WTC11 (cell line): ENCODE measurements at places on chromosomes 13 and 19.
A peak's percentile ranks its signal among the peaks of the same experiment; 100 is the strongest.

GRCh38 chr13:75788481-75788981 lies 152.4 kb downstream of the LMO7 start:
- no peak for DNase-seq

DNA sequence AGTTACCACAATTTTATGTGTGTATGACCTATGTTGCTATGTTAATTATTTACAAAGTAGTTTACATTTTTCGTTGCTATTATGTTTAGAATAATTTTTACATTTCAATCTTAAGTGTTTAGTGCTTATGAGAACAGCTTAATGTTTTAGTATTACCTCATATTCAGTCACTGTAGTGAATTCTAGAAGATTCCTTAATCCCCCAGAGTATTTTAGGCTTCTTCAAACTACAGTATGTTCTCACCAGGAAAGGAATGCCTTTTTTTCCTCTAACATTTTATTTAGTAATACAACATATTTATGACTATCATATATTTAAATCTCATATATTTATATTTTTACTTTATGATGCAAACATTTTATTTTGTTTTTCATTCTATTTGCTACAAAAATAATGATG lies 612.1 kb upstream of the KLHL1 start:
- no peak for DNase-seq

- no peak for DNase-seq
These were observed 14.1 kb upstream of the C19orf33 start for GRCh38 chr19:38289955-38290354.

GRCh38 chr19:48069435-48069834 lies 25.6 kb upstream of the CABP5 start:
- DNase-seq: peak; percentile 17

GRCh38 chr13:45298206-45298505 lies 42.8 kb downstream of the TPT1 start:
- no peak for DNase-seq

GRCh38 chr13:45365558-45365885 lies 24.5 kb upstream of the TPT1 start:
- no peak for DNase-seq

GRCh38 chr19:50205681-50206138 lies 2.3 kb downstream of the MYH14 start:
- peak; percentile 36 for DNase-seq

GRCh38 chr13:49409008-49409407 lies 34.9 kb downstream of the CAB39L start:
- no peak for DNase-seq

DNA sequence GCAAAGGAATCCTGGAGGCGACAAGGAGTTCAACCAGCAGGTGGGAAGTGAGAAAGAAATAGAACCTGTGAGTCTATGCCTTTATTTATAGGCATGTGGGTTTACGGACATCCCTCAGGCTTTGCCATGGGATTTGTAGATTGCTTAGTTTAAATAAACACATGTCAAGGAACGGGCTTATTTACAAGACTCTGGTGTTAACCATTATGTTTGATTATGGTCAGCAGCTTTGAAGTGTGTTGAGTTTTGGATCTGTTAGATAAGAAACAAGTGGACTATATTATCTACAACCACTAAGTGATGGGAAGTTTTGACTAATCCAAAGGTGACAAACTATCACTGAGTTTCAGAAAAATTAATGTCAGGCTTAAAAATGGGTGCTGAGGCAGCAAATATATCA lies 143.2 kb downstream of the SLITRK5 start:
- DNase-seq: no peak

GRCh38 chr19:18308051-18308947 lies 14.6 kb downstream of the LSM4 start:
- no peak for DNase-seq

DNA sequence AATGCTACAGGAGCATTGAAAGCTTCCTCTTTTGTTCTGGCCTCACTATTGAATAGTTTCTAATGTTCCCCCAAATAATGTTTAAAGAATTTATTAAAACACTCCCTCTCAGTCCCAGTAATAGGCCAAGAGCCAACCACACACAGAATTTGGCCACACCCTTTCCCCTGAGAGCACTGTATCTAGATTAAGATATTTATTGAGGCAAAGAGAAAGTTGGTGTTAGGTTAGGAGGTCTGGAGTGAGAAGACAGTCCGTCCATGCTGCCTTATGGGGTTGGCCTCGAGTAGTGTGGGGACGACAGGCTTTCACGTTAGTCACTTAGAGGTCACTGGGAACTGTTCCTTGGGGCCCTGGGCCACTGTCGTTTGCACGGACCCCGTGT lies 122.9 kb upstream of the RNF113B start:
- DNase-seq: no peak

- DNase-seq: peak; percentile 97
These were observed 10.7 kb downstream of the SPACA6 start for GRCh38 chr19:51703575-51704515.

GRCh38 chr19:54725321-54725720 lies 1.1 kb downstream of the KIR3DL3 start:
- DNase-seq: no peak

DNA sequence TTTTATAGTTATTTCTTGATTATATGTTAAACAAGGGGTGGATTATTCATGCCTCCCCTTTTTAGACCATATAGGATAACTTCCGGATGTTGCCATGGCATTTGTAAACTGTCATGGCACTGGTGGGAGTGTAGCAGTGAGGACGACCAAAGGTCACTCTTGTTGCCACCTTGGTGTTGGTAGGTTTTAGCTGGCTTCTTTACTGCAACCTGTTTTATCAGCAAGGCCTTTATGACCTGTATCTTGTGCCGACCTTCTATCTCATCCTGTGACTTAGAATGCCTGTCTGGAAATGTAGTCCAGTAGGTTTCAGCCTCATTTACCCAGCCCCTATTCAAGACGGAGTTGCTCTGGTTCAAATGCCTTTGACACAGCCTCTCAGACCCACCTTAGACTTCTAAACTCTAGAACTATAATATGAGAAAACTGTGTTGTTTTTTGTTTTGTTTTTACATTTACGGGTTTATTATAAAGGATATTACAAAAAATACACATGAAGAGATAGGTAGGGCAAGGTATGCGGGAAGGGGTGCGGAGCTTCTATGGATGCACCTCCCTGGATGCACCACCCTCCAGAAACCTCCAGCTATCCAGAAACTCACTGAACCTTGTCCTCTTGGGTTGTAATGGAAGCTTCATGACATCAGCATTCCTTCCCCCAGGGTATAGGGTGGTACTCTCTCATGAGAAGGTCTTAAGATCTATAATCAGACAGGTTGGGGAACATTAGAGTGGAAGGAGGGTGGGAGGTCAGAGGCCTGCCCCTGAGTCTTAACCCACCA lies 15.8 kb upstream of the SPRYD7 start:
- no peak for DNase-seq

GRCh38 chr13:36132376-36132775 lies 1.2 kb upstream of the DCLK1 start:
- no peak for DNase-seq

GRCh38 chr19:3477506-3477905 lies 2.8 kb downstream of the SMIM24 start:
- no peak for DNase-seq

DNA sequence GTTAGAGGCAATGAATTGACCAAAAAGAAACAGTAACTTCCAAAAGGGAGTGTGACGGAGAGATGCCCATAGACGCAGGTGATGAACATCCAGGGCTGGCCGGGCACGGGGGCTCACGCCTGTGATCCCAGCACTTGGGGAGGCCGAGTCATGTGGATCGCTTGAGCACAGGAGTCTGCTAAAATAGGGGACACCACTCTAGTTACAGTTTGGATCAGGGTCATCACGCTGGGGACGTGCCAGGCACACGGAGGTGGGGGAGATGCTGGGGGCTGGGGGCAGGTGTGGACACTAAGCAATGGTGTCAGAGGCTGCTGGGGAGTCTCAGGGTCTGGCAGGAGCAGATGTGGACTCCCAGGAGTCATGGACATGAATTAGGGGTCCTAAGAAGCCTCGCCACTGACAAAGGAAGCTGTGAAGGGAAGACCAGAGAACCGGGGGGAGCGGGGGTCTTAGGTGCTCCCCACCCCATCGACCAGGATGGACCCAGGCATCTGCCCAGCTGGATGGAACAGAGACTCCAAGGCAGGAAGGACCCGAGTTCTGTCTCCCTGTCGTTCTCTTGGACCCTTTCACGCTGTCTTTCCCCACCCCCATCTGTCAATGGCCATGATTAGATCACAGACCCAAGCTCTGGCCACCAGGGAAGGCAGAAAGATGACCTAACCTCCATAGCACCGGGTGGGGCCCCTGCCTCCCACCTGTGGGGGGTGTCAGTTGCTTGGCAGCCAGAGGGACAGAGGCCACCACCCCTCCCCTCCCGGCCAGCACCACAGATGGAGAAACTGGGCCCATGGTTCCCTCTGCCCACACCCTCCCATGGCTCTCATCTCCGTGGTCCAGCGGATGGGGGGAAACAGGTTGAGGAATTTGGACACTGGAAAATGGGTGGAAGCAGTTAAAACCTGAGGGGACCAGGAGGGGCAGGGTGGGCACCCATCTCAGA lies 19.6 kb downstream of the CCDC8 start:
- DNase-seq: no peak

DNA sequence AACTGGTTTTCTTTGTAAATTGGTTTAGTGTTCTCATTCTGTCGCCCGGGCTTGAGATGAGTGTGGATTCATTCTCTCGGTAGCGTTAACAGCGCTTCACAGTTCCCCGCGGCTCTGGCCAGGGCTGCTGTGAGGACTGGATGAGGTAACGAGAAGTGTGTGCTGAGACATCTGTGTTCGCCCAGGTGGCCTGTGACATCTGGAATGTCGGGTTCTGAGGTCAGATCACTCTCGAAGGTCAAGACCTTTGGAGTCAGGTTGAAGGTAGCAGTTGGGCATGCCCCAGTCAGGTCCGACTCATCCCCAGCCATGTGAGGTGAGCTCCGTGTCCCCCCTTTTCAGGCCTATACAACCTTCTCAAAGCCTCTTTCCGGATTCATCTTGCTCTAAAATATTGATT lies 13.4 kb upstream of the TUBGCP3 start:
- DNase-seq: no peak

DNA sequence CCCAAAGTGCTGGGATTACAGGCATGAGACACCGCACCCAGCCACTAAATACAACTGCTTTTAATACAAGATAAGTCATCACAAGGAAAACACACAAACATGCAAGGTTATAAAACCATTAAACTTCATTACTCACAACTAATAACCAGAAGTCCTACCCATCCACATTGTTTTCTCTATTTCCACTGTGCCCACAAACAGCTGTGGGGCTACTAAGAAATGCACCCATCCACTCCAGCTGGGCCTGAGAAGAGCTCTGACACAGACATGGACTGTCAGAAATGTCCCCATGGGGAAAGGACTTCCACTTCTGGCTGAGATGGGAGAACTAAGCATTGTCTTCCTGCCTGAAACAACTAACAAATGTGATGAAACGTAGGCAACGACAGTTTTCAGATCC lies 17.2 kb downstream of the SAFB2 start:
- no peak for DNase-seq

- DNase-seq: peak; percentile 65
These were observed 11.1 kb downstream of the SLC7A10 start for GRCh38 chr19:33214596-33214995.
